Stimulated activated CD8-positive, alpha-beta memory T cell treated with anti-CD3 and anti-CD28 coated beads, Interleukin-15, amount 100 ng/mL, for 4 hours (primary cell): ENCODE measurements at places on chromosomes 12 and 14.

DNA sequence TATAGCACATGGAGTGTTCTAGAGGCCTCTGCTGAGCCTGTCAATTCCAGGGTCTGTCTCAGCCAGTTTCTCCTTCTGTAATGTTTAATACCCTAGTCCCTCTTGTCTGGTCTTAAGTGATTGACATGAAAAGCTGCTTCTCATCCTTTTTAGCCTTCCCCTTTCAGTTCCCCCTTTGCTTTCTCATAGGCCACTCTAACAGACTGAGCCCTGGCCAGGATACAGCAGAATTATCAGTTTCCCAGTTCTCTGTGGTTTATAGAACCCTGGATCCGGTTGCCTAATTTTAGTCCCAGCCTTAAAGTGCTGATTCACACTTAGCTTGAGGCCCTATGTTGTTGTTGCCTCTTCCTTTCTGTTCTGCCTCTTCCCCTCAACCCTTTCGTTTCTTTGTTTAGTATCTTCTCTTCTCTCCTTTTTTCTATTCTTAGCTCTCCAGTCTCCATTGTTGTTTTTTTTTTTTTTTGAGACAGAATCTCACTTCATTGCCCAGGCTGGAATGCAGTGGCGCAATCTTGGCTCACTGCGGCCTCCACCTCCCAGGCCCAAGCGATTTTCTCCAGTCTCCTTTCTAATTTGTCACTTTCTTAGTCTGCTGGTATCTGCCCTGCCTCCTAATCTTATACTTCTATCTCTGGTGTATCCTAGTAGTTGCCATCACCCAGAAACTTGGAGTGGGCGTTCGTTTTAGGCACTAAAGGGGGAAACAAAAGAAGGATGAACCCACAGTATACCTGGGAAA, 2.9 kb upstream of the BIN2 start:
- no peak for DNase-seq

- DNase-seq, result no peak
Observed at GRCh38 chr12:6091786-6092566, 32.5 kb downstream of the VWF start.

DNA sequence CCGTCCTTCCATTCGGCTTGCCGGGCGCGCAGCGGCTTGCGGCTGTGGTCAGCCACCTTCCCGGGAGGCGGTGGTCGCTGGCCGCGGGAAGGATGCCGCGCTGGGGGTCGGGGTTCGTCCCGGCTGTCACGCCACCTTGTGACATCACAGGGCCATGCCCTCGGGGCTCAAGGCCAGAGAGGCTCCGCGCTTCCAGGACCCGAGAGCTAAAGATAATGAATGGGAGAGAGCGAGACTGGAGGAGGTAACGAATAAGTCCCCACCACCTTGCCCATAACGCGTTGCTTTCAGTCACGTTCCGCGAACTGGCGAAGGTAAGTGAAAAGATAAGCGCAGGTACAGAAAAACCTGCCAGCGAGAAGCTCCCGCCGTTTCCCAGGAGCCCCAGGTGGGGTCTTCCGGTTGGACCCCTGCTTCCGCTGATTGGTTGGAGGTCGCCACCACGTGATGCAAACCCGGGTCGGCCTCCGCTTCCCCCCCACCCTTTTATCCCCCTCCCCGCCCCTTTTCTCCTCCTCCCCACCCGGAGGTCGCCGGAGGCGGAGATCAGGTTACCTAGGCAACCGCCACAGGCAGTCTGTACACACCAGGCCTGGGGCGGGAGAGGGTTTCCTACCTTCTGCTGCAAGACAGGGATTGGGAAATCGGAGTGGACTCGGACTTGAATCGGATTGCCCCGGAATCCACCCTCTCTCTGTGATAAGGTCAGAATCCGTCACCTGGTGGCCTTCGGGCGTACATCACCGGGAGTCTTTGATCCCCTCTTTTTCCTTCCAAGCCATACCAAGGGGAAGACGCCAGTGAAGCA, at the start of gene LRRC9:
Gene LRRC9, plus strand, starts transcription at position 575 of the 808 bp plus-strand sequence.
- DNase-seq, result no peak

- no peak for DNase-seq
Observed at GRCh38 chr12:96774496-96775256, 132.4 kb upstream of the NEDD1 start.

DNA sequence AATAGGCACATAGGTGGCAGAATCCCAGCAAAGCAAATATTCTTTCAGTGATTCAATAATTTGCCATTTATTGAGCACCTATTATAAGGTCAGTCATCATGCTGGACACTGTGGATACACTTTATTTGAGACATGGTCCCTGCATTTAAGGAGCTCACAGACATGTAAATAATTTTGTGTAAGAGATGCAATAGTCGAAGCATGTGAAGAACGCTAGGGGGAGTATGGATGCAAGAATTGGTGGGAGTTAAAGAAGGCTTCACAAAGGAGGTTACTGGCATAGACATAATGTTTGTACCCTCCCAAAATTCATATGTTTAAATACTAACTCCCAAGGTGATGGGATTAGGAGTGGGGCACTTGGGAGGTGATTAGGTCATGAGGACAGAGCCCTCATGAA, 260.6 kb upstream of the GARIN6 start:
- no peak for DNase-seq

DNA sequence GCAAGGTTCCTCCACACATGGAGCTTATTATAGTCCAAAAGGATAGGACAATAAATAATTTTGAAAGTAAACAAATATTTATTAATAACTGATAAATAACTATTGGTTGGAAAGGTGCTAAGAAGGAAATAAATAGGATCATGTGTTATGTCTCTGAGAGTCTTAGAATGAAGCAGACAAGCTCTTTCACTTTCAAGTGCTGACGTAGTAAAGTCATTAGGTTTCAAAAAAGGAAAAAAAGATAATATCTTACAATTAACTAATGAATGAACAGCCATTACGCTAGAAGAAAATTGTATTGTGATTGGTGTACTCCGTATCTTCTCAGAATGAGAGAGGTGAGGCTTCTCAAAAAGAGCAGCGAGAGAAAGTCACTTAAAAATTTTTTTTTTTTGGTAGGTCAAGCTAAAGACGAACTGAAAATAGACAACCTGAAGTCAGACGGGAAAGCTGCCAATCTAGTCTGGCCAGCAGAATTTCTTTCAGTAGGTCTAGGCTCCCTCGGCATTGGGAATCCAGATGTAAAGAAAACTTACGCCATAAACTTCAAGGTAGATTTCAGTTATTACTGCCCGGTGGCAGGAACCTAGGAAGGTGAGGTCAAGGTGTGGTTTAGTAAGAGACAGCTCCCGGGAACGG, 583 bp upstream of the LEMD3 start:
- DNase-seq, result no peak

DNA sequence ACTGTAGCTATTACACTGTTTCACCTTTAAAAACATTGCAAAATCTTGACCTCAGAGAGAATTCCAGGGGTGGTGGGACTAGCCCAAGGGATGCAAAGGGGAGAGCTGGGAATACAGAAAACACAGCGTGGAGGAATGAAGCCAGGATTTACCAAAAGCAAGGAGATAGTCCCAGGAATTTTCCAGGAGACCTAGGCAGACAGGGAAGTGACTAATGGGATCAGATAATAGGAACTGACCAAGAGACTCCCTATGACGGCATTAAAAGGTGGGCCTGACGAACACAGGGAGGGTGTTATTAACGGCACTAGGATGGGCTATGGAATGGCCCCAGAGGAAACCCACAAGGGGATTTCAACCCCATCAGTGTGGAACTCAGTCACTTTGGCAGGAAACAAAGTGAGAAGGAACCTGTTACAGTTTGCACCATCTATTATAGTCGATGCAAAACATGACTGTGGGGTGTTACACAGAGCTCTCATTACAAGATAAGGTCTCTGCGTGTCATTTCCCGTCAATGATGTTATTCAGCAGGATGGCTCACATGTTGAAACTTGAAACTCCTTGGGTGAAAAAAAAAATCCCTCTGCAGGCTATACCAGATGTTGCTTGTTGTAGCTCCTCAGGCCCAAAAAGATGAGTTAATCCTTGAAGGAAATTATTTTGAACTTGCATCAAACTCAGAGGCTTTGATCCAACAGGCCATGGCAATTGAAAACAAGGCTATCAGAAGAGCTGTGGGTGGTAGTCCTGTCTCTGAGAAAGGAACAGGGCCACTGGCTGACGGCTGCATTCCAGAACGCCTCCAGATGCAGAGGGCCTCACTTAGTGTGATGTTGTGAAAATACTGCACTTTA, 58.7 kb downstream of the DRAM1 start:
- no peak for DNase-seq

DNA sequence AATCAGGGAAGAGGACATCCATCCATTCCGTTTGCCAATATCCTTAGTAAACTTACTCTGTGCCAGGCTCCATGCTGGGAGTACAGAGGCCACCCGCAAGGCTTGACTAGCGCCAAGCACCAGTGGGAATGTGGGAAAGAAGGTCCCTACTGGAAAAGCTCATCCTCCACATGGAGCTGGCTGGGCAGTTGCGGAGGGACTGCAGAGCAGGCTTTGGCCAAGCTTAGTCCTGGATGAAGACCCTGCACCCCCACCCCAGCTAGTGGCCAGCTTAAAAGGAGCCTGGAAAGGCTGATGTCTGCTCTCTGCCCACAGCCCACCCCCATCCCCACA, 22.4 kb upstream of the EIF2B2 start:
- no peak for DNase-seq

- no peak for DNase-seq
Observed at GRCh38 chr12:79441534-79441933, 249.2 kb downstream of the PAWR start.

DNA sequence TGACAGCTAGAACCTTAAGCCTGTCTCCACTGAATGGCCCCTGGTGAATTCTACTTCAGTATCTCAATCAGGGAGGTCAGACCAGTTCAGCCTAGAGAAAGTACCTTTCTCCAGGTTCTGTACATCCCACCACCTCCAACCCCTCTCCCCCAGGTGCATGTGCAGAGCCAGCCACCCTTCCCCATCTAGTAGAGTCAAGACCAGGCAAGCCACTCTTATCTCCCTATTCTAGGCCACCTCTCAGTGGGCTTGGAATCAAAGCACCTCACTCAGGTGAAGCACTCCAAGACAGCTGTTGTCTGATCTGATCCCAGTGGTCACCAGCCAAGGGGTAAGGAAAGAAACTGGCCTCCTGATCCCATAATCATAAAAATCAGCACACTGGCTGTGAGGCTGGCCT, 340.9 kb downstream of the BCL11B start:
- no peak for DNase-seq

- no peak for DNase-seq
Observed at GRCh38 chr14:47235619-47236018, 439.8 kb downstream of the MDGA2 start.

- DNase-seq, result no peak
Observed at GRCh38 chr14:62847168-62847567, 198.1 kb downstream of the KCNH5 start.

- DNase-seq, result no peak
Observed at GRCh38 chr12:39892146-39892545, 213.7 kb downstream of the SLC2A13 start.

- no peak for DNase-seq
Observed at GRCh38 chr14:71726580-71727021, 205.6 kb upstream of the RGS6 start.

DNA sequence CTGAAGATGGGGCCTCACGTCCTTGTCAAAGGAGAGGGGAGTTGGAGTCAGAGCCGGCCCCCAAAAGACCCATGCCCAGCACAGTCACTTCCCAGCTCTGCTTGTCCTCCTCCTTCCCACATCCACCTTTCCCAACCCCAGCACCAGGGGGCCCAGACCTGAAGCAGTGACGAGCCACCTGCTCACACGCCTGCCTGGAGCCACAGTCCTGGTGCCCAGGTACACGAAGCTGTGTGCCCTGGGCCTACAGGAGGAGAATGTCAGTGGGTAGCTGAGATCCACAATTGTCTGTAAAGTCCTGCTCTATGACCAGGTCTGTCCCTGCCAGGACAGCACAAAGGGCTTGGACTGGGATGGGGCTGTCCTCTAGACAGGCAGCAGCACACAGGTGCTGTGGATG, 126.8 kb upstream of the PZP start:
- DNase-seq, result no peak

DNA sequence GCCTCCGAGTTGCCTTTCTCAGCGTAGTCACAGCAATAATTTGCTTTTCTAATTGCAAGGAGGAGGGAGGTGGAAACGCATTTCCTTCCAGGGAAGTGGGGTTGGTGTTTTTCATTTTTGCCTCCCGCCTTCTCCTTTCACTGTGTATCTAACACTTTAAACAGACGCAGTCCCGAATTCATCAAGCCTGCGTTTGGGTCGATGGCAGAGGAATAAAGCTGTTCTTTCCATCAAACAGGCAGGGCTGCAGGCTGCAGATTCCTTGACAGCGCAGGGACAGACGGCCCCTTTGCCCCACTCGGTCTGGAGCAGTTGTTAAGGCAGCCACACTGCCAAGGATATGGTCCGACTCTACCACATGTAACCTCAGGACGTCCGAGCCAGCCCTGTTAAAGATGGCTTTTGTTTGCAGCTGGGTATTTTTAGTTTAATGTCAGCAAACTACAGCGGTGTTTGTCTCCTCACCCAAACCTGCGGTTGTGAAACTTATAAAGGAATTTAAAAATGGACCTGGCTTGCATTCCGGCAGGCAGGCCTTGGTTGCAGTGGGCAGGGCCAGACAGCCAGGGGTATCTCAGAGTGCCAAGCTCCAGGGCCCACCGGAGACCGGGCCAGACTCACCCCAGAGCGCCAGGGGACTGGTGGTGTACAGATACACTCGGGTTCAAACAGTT, 2.1 kb downstream of the CHST11 start:
- DNase-seq, result no peak

DNA sequence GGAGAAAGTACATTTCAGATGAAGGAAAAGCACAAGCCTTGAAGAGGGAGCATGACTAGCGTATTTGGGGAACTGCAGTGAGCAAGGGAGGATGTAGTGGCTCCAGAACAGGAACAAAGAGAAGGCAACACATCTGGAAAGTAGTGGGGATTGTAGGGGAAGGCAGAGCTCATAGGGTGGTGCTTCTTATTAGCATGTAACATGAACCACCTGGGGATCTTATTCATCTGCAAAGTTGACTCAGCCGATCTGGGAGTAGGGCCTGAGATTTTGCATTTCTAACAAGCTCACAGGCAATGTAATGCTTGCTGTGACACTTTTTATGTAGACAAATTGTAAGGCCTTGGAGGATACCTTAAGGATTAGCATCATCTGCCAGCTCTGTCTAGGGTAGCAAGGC, 447.3 kb downstream of the NELL2 start:
- no peak for DNase-seq

GRCh38 chr14:49512147-49512551, 74.0 kb downstream of the RPS29 start:
- no peak for DNase-seq
